ENCODE measurements at places on chromosomes 1 and 21.

DNA sequence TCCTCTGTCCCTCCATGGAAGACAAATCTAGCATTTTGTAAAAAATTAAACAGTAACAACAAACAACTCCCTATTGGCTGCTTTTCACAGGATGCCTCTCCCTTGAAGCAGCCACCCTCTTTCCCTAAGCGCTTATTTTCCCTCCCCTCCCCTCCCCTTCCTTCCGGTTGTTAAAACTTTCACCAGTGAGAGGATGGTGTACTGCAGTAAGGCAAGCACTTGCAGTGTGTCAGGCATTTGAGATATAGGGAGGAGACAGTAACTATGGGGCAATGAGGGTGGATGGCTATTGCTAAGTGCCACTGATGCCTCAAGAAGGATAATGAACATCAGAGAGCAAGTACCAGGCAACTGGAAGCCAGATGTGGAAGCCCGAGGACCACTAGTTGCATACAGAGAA, 19.1 kb upstream of the KIAA1614 start:
- no peak for DNase-seq

DNA sequence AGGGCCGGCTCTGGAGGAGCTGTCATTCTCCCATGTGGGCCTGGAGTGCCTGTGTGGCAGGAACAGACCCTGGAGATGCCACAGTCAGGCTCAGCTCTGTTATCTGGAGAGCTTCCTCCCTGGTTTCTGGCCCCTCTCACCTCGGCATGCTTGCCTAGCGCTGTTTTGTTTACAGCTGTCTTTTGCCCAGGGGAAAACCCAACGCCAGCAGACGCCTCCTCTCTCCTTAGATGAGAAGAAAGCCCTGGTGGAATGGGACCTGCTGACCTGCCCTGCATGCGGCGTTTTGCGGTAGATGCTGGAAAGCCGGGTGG, 104.9 kb downstream of the CRYAA start:
- no peak for DNase-seq

- no peak for DNase-seq
Observed at GRCh38 chr1:239711768-239712167, 325.4 kb downstream of the CHRM3 start.

- DNase-seq: no peak
Observed at GRCh38 chr1:206708882-206709281, 24.2 kb downstream of the MAPKAPK2 start.

- DNase-seq: no peak
Observed at GRCh38 chr1:203673550-203674411, 47.1 kb downstream of the ATP2B4 start.

- DNase-seq: no peak
Observed at GRCh38 chr1:197937892-197938291, 20.7 kb downstream of the LHX9 start.

DNA sequence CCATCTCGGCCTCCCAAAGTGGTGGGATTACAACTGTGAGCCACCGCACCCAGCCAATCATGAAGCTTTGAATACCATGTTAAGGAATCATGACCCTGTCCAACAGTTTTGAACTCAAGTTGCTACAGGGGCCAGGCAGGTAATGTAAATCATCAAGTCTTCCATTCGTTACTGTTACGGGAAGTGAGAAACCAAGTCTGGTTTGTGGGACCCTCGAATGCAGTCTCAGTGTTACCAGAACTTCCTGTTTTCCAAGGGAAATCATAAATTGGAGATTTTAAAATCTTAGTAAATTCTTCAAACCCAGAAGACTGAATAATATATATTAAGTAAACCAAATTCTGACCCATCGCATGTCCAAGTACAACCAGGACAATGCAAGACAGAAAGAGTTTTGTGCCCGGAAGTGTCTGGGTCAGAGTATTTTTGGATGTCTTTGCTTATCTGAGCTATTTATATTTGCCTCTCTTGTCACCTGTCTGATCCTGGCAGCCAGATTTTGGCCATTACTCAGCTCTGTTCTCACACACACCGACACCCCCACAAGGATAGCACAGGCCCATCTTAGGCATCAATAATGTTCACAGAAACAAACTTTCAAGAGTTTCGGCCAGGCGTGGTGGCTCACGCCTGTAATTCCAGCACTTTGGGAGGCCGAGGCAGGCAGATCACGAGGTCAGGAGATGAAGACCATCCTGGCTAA, 8.8 kb downstream of the ATP5IF1 start:
- DNase-seq: no peak

- DNase-seq: no peak
Observed at GRCh38 chr1:151282883-151283725, 1.0 kb downstream of the ZNF687 start.

- no peak for DNase-seq
Observed at GRCh38 chr1:211705467-211706091, 30.2 kb upstream of the NEK2 start.

GRCh38 chr1:81264976-81265375, 535.8 kb upstream of the ADGRL2 start:
- DNase-seq: no peak

GRCh38 chr1:231359113-231359512, 21.0 kb downstream of the SPRTN start:
- DNase-seq: no peak

- no peak for DNase-seq
Observed at GRCh38 chr1:101220906-101221305, 15.9 kb upstream of the S1PR1 start.

Data from left kidney (tissue), 8 donors.